ENCODE measurements at places on chromosomes 11 and 22.

DNA sequence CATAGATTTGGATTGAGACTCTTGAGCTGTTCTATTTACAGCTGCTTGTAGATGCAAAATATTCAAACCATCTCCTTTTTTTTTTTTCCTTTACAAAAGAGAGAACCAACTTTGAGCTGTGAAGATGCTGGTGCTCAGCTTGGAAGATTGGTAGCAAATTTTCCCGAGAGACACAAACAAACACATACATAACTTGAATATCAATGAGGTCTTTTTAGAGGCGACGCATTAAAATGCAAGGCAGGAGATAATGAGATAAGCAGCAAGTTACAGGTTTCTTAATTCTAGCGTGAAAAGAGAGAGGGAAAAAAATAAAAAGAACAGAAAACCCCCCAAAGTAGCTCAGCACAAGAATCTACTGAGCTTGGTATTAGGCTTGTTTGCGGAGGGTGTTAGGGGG lies 247.0 kb upstream of the SORL1-AS1 start:
- DNase-seq, result no peak

DNA sequence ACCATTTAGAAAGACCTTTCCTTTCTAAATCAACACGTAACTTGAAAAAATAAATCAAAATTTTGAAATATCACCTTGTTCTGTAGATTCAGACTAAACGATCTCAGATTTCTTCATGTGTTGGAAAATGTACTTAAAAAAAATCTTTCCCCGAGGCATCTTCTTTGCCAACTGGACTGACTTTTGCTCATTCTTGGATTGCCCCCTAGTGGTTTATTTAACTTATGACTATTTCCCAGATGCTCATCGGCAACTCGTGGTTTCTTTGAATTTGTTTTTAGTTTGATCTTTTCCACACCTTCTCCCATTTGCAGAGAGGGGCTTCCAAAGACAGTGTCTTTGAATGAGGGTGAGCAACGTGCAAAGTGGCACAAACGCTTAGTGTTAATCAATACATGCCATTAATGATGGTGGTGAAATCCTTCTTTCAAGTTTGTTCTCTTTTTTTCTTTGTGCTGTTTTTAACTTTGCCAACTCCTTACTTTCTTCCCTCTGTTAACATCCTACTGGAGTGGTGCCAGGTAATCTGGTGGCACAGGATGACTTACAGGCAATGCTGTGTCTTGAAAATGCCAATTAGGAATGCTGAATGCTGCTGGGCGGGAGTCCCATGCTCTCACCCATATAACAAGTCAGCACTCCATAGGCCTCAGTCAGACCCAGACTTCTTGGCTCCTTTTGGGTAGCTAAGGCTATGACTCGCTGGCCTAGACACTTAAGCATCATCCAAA lies 18.3 kb downstream of the PRSS23 start:
- DNase-seq, result no peak

DNA sequence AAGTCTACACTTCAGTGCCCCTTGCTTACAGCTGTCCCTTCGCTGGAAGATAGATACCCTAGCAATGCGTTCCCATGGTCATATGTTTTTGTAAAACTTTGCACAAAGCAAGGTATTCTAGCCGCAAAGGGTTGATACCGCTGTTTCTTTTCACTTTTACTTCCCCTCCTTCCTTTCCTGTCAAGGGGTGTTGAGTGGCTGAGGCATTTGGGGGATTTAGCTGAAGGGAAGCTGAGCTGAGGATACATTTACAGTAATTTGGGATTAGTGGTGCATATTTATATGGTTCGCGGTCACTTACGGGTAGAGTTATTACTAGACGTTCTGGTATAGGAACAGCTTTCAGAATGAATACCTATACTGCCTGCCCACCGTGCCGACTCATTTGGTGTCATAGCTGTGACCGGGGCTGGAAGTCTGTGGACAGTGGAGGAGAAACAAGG lies 86.9 kb upstream of the WNT11 start:
- DNase-seq, result no peak

- no peak for DNase-seq
Measured at GRCh38 chr11:10386361-10386760, 68.7 kb upstream of the AMPD3 start.

DNA sequence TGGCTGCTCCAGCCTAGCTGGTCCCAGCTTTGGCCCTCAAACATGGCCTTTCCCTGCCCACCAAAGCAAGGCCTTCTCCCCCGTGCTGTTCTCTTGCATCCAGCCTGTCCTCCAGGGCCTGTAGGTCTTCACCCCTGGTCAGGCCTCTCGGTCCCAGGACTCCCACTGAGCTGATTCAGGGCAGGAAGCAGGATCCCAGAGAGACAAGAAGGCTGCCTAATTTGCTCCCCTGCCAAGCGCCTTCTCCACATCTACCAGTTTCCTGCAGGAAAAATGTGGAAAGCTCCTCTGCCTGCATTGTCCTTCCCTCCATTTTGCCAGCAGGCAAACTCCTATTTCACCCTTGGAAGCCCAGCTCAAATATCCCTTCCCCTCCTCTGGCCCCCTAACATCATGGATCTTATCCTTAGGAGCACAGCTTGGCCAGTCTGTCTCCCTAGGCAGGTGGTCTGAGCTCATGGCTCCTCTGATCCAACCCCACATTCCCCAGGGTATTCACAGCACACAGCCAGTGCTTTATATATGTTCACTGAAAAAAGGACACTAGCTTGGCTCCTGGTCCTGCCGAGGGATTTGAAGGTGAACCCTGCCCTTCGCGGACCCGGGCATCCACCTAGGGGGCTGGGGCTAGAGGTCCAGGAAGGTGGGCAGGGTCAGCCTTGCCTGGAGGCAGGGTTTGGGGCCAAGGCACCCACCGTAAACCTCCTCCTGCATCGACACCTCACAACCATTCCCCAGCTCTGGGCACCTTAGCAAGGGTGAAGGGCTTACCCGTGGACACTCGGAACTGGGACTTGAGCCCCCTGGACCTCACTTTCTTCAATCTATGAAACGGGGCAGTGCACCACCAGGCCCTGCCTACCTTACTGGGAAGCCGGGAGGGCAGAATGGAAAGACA lies 968 bp downstream of the RHBDD3 start:
- no peak for DNase-seq

DNA sequence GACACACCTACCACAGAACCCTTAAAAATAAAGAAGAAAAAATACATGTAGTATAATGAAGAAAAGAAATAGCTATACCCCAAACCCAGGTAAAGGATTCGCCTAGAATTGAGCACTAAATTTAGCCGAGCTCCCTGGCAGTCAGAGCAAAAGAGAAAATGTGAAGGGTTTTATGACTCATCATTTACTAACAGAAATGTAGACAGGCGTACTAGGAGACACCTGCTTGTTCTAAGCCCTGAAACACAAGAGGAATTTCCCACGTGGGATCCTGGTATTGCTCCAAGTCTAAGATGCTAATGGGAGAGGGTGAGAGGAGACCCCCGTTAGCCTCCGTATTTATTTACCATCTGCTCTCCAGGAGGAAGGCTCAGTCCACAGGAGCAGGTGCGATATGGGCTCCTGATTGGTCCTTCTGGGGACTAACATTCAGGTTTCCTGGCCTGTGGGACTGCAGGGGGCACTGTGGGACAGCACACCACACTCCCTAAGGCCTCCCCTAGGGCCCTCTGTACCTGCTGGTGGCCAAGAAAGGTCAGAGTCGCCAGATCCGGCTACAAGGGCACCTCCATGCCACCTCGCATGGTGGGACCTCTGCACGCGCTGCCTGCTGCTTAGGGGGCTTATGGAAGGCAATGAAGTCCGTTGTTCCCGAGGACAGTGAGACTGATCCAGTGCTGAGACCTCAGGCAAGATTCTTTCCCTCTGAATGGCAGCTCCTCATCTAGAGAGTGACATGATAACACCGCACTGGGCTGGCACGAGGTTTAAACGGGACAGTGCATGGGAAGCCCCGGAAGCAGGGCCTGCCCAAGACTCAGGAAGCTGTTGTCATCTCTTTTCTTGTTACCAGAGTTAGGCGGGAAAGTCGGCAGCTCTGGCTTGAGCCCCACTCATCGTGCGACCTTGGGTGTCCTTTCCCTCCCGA lies 25.8 kb downstream of the KCNC1 start:
- DNase-seq, result no peak

GRCh38 chr11:123323568-123323967 lies 106.5 kb upstream of the GRAMD1B start:
- DNase-seq, result no peak

DNA sequence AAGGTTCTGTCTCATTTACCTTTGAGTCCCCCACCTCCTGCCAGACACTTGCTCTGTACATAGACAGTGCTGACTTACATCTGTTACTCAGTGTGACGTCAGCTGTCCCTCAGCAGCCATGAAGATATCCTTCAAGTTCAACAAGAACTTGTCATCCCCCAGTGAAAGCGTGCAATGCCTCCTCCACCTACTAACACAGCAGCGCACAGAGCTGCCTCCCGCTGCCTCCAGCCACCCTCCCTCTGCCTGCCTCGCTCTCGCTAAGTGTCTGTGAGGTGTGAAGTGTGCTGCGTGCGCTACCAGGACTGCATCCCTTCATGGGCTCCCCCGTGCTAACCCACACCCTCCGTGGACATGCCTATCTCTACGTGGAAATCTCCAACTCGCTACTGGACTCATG lies 621.4 kb downstream of the BRD1 start:
- DNase-seq, result no peak

- DNase-seq, result no peak
Measured at GRCh38 chr11:131672191-131672590, 301.8 kb downstream of the NTM start.

DNA sequence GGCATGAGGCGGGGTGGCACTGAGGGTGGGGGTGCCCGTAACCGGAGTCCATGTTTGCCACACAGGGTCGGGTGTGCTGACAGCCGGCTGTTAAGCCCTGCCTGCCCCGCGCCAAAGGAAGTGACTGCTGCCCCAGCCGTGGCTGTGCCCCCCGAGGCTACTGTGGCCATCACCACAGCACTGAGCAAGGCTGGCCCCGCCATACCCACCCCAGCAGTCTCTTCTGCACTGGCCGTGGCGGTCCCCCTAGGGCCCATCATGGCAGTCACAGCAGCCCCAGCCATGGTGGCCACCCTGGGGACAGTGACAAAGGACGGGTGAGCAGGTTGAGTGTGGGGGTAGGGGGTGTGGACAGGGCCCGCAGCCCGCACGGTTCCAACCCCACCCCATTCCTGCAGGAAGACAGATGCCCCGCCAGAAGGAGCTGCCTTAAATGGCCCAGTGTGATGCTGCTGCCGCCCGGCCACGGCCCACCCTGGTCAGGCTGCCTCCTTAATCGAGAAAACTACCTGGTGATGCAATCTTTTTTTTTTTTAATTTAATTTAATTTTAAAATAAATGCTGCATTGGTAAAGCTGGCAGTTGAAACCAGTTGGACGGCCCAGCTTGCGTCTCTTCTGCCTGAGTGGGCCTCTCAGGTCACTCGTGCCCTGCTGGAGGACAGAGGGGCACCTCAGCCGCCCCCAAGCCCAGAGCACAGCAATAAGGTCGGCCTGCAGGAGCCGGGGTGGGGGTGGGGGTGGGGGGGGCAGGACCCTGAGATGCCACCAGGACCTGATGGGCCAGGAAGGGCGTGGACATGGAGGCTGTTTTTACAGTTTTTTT lies 30.8 kb downstream of the SBF1 start:
- no peak for DNase-seq

GRCh38 chr22:48712558-48713271 lies 1115.0 kb downstream of the BRD1 start:
- no peak for DNase-seq

GRCh38 chr11:64266339-64266738 lies 15.0 kb downstream of the PLCB3 start:
- DNase-seq, result no peak

- no peak for DNase-seq
Measured at GRCh38 chr22:33524511-33525260, 395.6 kb downstream of the LARGE1 start.

GRCh38 chr11:55357560-55358184 lies 10.1 kb upstream of the OR4A15 start:
- no peak for DNase-seq

DNA sequence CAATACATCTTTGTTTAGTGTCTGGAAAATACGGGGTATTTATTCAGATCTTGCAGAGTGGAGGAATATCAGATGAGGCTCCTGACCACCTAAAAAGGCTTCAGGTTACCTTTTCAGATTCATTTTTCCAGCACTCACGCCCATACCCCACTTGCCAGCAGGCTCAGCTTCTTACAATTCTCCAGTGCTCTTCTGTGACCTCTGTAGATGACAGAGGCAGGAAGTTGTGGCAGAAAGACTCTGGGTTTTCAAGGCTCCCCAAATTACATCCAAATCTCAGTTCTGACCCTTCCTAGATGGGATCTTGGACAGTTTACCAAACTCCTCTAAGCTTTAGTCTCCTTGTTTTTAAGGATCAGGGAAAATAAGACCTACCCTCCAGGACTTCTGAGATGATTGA lies 61.1 kb downstream of the SYTL2 start:
- DNase-seq, result no peak

DNA sequence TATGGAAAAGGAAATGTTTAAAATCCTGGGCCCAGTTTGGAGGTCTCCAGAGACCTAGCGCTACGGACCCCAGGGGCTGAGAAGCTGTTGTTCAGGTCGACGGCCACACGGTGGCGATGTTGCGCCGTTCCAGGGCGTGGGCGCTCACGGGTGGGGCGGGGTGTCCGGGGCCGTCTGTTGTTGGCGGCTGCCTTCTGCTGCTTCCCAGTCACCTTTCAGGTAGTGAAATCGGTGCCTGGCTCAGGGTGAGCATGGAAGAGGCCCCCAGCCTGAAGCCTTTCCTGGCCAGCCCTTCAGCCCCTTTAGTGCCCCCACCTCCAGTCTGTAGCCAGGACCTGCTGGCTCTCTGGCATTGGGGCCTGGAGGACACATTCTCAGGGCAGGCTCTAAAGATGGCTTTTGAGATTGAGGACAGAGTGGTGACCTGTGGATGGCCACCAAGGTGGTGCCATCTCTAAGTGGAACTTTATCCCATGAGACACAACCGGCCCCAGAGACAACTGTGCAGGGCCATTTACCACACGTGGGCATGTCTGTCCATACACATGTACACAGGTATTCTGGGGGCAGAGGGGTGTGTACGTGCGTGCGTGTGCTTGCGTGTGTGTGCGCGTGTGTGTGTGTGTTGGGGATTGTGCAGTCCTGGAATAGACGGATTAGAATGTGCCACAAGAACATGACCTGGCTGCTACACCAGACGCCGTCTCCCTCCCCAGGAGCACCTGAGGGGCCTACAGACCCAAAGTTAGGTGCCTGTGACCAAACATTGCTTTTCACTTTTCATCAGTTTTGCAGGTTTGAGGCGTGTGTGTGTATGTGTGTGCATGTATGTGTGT lies 53.8 kb downstream of the ST14 start:
- DNase-seq, result peak; percentile 59

DNA sequence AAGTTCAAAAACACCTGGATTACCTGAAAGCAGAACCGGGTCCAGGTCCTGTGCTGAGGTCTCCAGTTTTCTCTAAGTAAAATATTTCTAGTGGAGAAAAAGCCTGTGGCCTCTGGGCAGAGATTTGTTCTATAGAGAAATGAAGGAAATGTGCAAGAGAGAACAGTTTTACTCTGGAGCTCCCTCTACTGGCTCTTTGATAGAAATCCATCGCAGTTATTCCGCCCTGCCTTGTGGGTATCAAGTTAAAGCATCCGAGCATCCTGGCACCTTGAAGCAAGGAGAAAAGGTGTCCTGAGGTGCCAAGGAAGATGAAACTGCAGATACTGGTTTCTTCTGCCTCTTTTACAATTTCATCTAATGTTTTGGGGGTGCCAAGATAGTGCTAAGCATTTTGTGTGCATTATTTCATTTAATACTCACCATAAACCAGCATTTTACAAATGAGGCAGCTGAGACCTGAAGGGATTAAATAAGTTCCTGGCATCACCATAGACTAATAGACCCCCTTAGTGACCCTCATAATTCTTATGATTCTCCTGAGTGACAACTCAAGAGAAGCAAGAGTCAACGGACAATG lies 113.1 kb upstream of the HSD17B12 start:
- no peak for DNase-seq

GRCh38 chr11:131486937-131487635 lies 116.7 kb downstream of the NTM start:
- no peak for DNase-seq
